OCI-LY7 (cell line): ENCODE measurements at places on chromosomes 16 and 17.
A peak's percentile ranks its signal among the peaks of the same experiment; 100 is the strongest.

DNA sequence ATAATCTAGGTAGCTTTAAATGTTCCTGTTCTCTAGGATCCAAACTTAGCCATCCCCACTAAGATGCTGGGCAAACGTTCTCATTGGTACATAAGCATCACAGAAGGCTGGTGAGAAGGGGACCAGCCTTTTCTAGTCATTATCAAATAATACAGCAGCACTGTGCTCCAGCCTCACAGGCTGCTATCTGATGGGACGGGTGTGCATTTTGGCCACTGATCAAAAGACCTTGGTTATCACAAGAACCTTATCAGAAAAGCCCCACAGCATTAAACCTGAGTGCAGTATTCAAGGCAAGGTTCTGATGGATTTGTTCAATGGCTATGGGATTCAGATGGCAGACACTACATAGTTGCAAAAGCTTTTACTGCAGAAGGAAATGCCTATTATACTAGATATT lies 19.1 kb upstream of the KPNB1 start:
- no peak for DNase-seq

GRCh38 chr17:63082273-63082861 lies 116.3 kb downstream of the TANC2 start:
- DNase-seq, result no peak

- DNase-seq, result no peak
Observed at GRCh38 chr17:28992625-28993600, 12.9 kb downstream of the SEZ6 start.

DNA sequence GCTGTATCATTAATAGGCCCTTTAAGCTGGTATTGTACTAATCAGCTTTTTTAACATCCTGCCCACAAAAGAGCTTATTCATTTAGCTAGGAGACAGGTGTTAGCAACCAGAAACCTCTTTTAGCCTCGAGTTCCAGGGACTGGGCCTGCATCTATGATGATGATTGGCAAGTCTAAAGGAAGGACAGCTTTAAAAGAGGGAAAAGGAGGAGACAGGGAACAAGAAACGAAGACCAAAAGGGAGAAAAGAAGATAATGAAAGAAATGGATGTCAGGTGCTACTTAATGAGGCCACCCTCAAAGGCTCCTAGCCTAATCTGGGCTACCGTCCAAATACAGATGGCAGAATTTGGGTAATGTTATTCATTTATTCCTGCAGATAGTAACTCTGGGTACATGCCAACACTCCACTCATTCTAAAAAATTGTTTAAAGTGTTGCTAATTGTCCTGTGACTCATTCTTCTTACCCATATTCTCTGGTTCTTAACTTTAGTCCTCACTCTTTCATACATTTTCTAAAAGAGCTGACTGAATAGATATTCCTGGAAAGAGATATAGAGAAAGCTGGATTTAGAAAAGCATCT lies 18.7 kb upstream of the RFFL start:
- peak; percentile 33 for DNase-seq

- DNase-seq, result no peak
Observed at GRCh38 chr16:58026139-58026704, 668 bp downstream of the MMP15 start.

DNA sequence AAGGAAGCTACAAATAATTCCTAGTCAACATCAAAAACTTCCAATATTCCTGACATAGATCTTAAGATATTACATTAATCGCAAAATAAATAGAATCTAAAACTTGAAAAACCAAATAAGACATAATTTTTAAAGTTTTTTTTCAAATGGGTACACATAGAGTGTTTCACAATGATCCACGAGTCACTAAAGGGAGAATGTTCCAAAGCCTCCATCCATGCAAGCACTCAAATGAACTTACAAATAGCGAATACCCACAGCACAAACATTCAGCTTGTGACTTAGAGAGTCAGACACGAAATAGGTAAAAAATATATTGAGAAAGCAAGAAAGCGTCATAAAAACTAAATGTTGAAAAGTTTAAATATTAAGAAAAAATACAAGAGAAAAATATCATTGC lies 65.7 kb downstream of the CEP112 start:
- no peak for DNase-seq

DNA sequence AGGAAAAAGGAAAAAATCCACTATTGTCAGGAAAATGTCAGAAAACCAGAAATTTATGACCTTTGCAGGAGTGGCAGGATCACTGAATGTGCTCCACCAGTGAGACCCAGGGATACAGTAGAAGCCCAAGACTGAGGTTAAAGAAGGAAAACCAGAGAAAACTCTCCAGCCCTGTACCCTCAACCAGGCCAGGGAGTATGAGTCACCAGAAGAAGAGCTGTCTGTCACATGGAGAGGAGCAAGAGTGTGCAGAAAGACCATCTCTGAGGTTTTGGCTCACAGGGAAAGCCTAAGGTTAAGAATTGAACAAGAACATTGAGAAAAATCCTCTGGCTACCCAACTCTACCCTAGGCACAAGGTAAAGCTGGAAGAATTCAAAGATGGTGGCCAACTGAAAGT lies 47.6 kb upstream of the MON1B start:
- no peak for DNase-seq

DNA sequence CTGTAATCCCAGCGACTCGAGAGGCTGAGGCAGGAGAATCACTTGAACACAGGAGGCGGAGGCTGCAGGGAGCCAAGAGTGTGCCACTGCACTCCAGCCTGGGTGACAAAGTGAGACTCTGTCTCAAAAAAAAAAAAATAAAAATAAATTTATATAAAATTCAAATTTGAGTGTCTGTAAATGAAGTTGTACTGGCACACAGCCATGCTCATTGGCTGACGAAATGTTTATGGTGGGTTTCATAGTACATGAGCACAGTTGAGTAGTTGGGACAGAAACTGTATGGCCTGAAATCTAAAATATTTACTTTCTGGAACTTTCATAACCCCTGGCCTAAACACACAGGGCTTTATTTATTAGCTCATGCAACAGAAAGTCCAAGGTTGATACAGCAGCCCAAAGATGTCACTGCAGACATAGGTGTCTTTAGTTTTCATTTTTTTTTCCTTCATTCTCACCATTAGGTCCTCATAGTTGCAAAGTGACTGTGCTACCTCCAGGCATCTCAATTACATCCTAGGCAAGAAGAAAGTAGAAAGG lies 355.3 kb downstream of the SLC39A11 start:
- DNase-seq, result no peak

- no peak for DNase-seq
Observed at GRCh38 chr16:81041696-81042095, 6.1 kb downstream of the ATMIN start.

DNA sequence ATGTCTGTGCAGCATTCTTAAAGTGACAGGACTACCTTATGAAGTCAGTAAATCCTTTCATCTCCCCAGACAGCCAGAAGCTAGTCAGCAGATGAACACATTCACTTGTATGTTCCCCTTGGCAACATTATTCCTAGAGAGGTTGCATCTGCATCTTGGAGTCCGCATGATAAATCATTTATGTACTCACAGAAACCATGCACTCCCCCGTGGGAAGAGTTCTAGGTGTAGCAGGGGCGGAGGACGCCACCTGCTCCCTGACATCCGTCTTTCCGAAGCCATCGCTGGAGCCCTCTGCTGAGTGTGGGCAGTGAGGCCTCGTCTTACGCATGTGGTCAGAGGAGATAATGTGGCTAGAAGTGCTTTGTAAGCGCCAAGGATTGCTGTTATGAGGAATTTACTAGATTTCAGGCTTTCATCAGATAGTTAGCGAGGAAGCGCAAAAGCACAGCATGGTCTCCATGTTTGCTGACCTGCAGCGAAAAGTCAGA lies 144.5 kb downstream of the RPTOR start:
- no peak for DNase-seq

- no peak for DNase-seq
Observed at GRCh38 chr17:8628609-8629169, 1.8 kb downstream of the MYH10 start.

DNA sequence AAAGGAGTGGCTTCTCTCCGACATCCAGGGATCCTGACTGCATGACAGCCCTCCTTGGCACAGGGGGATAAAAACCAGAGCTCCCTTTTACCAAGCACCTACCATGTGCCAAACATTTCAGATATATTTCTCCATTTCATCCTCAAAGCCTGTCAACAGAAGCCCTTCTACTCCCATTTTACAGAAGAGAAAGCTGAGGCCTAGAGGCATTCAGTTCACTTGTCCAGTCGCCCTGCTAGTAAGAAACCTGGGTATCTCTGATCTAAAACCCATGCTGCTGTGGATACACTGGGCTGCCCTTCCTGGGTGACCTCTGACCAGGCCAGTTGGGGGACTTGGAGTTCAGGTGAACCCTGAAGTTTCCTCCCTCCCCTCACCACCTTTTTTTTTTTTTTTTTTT lies 5.9 kb upstream of the FDXR start:
- no peak for DNase-seq

- DNase-seq, result no peak
Observed at GRCh38 chr16:58614212-58614611, 15.4 kb downstream of the CNOT1 start.

GRCh38 chr16:26787924-26788323 lies 278.8 kb upstream of the C16orf82 start:
- DNase-seq, result peak; percentile 77

DNA sequence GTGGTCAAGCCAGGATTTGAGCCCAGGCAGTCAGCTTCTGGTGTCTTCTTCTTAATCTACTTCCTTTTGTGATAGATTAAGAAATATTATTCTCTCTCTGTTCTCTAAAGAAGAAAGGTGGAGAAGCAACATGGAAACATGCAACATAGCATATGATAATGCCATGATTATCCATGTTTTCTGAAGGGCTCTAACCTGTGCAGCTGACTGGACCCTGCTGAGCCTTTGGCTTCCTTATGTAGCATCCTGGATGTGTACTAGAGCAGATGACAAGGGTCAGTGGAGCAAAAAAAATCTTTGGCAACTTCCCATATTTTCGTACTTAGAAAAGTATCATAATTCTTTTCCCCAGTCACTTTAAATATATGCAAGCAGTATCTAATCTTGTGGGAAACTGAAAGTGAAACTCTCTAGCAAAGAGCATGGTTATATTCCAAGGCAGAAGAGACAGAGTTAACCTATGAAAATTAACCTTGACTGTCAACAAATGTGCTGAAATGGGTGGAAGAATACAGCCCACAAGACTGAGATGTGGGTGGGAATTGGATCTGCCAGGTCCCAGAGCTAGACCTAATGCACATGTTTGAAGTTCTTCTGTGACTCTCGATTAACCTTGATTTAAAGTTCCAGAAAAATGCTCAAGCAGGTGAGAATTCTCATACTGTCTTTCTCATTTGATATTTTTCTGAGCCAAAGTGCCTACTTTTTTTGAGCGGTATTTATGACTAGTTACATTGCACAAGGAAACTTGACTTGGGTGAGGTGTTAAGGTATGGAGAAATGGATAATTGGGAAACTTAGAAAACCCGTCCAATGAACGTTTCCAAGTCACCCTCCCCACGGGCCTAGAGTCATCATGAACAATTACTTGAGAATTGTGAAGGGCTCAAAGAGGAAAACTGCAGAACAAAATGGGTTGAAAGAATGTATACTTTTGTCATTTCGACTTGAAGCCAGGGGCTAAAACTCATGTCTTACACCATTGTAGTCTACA lies 248.6 kb downstream of the FTO start:
- DNase-seq, result peak; percentile 2

DNA sequence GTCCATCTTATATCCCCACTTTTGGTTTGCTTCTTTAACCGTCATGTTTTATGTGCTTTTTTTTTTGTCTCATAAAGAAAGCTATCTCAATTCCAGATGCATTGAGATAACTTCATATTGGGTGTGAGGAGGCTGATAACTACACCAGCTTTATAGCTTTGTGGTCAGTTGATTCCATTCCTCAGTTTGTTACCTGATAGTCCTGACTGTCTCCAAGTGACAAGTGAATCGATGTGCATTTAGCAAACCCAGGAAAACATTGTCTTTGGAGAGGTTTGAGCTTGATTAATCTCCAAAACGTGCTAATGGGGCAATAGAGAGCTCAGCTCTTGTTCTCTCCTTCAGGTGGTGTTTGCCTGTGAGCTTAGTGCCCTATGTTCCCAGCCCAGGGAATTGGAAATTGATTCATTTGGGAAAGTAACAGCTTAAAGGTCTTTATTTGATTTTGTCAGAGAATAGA lies 22.7 kb downstream of the HS3ST3B1 start:
- DNase-seq, result no peak

DNA sequence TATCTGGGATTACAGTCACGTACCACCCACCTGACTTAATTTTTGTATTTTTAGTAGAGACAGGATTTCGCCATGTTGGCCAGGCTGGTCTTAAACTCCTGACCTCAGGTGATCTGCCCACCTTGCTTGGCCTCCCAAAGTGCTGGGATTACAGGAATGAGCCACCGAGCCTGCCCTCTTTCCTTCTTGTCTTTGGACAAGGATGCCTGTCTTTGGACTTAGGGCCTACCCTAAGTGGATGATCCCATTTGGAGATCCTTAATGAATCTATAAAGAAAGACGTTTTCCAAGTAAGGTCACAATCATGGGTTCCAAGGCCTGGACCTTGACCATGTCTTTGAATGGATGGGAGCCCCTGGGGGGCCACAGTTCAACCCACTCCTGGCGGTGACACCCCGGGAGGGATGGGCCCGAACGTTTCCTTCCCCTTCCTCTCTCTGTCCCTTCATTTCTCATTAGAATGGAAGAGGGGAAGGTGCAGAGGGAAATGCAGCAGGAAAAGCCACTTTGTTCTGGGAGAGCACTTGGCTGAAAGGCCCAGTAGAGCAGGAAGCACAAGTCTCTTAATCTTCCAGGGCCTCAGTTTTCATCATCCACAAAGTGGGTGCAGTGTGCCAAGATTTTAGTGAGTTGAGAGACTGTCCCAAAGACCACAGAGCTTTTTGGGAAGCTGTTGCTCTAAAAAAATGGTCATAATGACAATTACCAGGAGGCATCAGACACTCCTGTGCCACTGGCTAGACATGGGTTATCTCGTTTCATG lies 353.3 kb downstream of the SEC14L1 start:
- DNase-seq, result no peak

DNA sequence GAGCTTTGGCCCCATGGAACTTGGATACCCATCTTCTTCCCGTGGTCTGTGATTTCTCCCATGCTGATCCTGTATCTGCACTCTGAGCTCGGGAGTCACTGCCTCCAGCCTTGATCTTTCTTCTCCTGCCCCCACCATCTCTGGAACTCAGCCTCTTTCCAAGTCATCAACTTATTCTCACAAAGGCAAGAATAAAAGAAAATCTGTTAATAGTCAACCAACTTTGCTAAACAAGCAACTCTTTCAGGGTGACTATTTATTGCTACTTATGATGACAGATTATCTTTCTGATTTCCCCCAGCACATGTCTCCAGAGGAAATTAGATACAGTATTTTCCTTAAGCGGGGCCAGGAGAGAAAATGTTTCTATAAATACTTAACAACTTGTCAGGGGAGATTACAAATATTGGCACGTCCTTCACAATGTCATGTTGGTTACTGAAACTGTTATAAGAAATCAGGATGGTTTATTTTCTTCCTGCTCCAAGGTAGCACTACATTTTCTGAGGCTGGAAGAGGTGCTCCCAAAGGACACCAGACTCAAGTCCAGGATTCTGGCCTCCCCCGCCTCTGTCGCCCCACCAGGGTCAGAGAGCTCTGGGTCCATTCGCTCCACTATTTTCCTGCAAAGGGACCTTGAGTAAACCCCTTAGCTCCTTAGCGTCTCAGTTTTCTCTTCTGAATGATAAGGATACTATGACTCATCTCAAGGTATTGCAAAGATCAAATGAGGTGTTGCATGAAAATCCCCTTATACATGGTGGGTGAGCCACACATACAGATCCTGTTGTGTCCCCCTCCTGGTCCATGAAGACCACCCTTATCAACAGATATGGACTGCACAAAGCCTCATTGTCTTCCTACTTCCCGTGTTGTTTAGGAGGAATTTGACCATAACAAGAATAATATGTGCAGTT lies 205.2 kb upstream of the WSCD1 start:
- no peak for DNase-seq

- no peak for DNase-seq
Observed at GRCh38 chr17:57651451-57651850, 93.6 kb downstream of the CCDC182 start.
